Ureter (tissue), 1 donor: ENCODE measurements at places on chromosomes 6 and 20. TPM values are rescaled to one million over a fixed set of nuclear protein-coding genes. Genes with fewer than 3 reads are reported as not detected.

DNA sequence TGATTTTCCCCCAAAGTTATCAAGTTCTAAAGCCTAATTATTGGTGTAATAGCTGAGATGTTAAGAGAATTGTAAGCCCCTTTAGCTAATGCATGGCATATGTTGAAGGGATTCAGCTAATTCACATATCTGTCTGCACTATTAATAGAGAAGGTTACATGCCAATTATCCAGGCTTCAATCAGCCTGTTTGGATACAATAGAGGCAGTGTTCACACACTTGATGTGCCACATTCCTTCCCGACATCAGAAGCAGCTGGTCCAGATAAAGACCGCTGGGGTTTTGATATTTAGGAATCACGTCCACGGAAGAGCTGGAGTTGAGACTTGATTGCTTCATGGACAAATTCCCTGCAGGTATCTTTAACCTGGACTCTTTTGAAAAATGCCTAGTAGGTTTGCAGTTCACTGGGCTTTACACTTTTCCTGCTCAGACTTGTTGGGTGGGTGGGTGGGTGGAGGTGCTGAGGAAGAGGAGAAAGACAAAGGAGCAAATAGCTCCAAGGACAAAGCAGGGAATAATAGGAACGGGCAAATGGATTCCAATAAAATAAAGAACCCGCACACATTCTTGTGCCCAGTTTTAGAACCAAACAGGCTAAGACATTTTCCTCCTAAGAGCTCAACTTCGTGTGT is 142.6 kb upstream of the ZNF217 start:
- no peak for DNase-seq

- no peak for DNase-seq
Observed at GRCh38 chr6:24188578-24189080, 62.6 kb downstream of the NRSN1 start.

- DNase-seq, result no peak
Observed at GRCh38 chr6:112245511-112246203, 8.7 kb downstream of the LAMA4 start.

GRCh38 chr6:104421650-104422049 is 438.1 kb downstream of the HACE1 start:
- DNase-seq, result no peak

DNA sequence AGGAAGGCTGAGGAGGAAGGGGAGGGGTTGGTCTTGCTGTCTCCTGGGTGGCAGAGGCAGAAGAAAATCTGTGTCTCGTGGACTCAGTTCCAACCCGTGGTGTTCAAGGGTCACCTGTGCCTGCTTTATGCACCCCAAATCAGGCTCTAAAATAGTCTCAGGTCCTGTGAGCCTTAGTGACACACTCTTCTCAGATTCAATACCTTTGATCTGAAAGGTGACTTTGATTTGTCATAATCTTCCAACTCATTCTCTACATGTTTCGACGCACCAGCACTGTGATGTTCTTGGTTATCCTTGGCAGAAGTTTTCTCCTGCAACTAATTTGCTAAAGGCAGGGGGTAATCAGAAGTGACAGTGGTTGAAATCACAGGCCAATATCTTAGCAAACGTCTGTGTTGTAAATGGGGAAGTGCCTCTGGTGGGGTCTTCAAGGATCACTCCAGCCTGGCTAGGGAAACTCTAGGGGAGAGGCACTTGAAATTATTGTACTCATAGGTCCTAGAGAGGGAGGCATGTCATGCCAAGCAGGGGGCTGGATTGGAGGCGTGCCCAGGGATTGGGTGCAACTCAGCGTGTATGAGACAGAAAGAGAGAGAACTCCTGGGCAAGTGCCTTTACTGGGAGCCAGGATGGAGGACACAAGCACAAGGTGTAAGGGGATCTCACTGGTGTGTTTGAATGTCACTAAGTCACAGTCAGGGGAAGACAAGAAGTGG is 19.0 kb upstream of the PRND start:
- DNase-seq, result no peak

DNA sequence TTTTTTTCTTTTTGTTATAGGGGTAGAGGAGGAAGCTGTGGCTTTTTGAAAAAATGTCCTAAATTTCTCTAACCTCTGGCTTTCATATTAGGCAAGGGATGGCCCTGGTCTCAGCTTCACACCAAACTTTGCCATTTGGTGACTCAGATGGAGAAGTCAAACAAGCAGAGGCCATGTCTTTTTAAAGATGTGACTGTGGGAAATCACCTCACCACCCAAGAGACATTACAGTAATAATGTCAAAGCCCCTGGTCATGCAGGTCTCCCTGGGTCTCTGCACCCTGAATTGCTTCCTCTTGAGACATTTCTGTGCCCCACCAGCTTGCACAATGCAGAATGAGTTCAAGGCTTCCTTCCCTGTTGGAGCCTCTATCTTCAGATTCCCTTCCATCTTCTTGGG is 39.5 kb upstream of the ADGRF5 start:
- DNase-seq, result no peak

DNA sequence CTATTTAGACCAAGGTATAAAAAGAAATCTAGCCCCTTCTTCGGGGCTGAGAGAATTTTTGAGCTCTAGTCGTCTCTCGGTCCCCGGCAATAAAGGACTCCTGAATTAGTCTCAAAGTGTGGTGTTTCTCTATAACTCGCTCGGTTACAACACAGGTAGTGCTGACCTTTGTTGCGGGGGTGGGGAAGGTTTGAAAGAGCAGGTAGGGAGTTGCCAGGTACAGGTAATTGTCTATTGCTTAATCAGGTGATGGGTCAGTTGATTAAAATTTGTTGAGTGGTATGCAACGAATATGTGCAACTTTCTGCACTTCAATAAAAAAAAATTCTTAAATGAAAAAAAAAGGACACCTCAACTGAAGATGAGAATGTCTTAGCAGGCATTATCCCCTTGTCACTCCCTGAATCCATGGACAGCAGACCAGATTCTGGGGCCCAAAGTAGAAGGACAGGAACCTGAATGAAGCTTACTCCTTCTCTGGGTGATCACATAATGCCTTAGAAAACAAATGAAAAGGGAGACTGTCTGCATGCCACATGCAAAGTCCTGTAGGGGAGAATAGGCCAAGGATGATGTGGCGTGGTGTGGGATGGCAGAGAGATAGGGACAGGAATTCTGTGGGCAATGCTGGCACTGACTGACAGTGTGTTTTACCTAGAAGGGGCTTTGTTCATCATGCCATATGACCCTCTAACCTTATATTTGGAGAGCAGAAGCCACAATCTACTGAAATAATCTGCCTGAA is 157.6 kb upstream of the OLIG3 start:
- DNase-seq, result no peak

NNAT gene
- total RNA-seq, result 0.52 TPM

MEP1A gene
- total RNA-seq, result not detected

CFB gene
- total RNA-seq, result 41.4 TPM

PPP1R14C gene
- 0.52 TPM for total RNA-seq

TFAP2B gene
- 0.26 TPM for total RNA-seq
